Glomerular endothelial cell (primary cell): ENCODE measurements at places on chromosomes 7 and 10.

- DNase-seq = no peak
Measured at GRCh38 chr10:68900427-68901104, 549 bp upstream of the DDX50 start.

DNA sequence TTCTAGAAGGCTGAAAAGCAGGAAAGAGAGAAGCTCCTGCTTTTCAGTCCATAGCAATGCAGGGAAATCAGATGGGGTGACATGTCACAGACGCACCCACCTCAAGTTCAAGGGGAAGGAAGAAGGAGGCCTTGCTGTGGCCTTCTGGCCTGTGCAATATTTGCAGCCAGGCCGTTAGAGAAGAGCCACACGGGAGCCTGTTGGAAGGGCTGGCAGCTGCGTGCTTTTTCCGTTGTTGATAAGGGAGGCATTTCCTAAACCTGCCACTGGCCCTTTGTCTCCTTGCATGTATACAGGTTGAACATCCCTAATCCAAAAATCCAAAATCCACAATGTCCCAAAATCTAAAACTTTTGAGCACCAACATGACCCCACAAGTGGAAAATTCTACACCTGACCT lies 492.5 kb upstream of the ZMIZ1 start:
- DNase-seq = no peak

GRCh38 chr7:80488406-80488805 lies 23.5 kb downstream of the GNAT3 start:
- DNase-seq = no peak

- DNase-seq = no peak
Measured at GRCh38 chr10:52437205-52437646, 123.1 kb downstream of the DKK1 start.
